ENCODE measurements at places on chromosomes 4 and X.

GRCh38 chrX:13756381-13756780, 21.8 kb downstream of the OFD1 start:
- DNase-seq, result no peak

DNA sequence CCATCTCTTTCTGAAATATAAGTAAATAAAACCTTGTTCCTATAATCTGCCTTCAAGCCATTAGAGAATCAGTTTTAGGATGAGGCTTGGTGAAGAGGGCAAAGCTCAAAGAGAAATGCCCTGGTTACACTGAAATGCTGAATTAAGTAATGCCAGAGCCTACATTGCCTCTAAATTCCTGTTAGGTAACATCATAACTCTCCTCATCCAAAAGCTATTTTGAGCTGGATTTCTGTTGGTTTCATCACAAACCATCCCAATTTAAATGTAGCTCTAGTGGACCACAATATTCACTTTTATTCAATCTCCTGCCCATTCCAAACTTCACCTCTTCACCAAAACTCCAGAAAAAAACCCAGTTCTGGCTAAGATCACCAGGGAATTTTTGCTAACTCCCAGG, 1319.7 kb upstream of the TENM3 start:
- DNase-seq, result no peak

DNA sequence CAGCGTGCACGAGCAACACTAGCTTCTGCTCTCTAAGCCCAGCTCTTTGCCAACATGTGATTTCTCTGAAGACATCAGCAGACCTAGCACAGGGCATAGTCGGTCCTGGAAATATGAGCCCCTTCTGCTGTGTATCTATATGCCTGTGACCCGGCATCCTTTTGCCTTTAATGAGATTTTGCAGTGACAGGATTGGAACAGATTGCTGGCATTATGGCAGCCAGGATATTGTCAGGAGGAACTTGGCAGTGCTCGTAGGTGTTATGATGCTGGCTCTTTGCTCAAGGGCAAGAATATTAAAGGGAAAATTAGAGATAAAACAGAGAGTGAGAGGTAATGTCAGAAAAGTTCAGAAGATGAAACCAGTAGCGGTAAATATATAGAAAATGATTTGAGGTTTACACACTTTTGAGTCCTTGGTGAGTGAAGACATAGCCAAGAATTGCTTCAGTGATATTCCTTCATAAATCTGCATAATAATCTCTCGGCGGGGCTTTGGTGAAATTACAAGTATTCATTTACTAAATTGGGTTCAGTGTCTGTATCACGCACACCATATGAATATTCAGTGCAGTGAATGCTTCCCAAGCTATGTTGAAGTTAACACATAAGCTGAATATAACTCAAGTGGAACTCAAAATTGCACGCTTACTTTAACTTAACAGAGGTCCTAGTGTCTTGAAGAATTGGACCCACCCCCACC, 502.1 kb upstream of the NR3C2 start:
- no peak for DNase-seq

DNA sequence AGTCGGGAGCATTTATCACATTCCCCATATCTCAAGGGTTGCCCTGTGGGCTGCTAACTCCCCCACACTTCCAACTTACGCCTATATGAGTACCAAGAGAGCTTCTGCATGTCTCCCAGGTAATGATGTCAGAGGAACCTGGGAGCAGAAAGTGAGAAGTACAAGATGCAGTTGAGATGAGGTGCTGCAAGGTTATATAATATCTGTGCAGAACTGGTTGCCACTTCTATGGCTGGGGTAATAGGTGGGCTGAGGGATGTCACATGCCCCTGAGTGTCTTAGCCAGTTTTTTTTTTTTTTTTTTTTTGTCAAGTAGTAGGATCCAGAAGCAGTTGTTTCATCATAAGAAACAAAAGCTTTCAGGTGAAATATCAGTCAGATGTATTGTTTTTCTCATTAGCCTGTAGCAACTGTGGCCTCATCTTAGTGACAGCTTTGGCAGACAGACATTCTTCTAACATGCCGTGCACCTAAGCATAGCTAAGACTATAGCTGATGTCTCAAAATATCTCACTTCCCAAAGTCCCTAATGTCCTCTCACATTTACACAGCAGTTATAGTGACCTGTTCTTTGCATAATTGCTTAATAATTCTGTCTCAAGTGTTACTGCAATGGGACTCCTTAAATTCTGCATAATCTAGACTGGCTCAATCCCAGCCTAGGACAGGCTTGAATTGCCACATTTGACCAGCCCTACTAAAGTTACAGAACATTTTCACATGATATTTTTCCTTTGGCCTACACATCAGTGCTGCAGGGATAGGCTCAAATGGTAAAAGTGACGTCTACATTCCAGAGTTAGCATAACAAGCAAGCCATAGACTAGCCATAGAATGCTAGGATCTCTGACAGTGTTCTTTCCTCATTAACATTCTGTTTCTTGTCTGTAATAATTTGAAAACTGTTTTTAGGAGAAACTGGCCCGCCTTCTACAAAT, 17.9 kb upstream of the MAOB start:
- DNase-seq, result no peak

GRCh38 chrX:7252013-7252610, 104.2 kb upstream of the PUDP start:
- no peak for DNase-seq

GRCh38 chr4:91502365-91502764, 801.4 kb upstream of the GRID2 start:
- DNase-seq, result no peak

All from OCI-LY7 (cell line).